ENCODE measurements at places on chromosomes 11 and 22. TPM values are rescaled to one million over a fixed set of nuclear protein-coding genes. Genes with fewer than 3 reads are reported as not detected.

Gene OR51E1
- total RNA-seq, result 0.31 TPM

Gene C22orf39
- total RNA-seq, result 60.9 TPM

DNA sequence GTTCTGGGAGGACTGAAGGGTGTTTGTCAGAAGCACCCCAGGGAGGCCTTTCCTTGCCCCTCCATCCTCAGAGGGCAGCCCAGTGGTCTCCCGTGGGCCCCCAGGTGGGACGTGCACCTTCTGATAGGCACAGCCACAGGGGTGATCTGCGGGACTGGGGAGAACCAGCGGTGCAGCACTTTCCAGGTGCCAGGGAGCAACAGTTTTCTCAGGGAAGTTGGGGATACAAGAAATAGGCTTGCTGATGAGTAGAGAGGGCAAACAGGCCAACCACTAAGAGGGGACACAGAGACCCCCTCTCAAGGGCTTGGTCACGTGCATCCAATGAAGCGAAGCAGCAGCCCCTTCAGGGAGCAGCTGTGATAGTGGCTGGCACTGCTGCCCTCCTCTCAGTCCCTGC is 107.1 kb upstream of the BID start:
- no peak for DNase-seq
- H3K27me3 ChIP-seq, result no peaks in the 10 kb centered on the region
- peaks cover 6% of the 10 kb centered on the region for H3K4me1 ChIP-seq
- no peak overlapping the region for H3K27ac ChIP-seq
- H3K36me3 ChIP-seq, result no peaks in the 10 kb centered on the region

DNA sequence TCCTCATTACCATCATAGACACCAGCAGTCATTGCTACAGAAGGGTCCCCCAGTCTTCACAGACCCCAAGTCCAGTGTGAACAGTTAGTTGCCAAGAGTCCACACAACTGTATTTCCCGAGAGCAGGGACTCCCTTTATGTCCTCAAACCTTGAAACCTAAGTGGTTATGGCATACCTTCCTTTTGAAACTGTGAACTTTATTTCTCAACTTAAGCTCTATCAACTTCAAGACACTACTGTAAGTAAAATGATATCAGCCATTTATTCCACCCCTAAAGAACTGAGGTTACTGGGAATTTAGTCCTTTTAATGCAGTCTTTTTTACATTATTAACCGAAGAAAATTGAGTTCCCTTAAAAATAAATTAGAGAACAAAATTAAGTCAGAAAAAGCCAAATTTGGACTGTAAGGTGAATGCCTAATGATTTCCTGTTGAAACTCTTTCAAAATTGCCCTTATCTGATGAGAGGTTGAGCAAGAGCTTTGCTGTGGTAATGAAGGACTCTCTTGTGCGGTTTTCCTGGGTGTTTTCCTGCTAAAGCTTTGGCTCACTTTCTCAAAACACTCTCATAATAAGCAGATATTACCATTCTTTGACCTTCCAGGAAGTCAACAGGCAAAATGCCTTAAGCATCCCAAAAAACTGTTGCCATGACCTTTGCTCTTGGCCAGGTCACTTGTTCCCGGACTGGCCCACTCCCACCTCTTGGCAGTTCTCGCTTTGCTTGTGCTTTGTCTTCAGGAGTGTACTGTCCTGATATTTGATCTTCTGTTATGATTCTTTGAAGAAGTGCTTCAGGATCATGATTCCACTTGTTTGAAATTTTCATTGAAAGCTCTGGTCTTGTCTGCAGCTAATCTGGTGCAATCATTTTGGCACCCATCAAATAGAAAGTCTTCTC is 765.4 kb upstream of the ANO3 start:
- no peaks in the 10 kb centered on the region for H3K36me3 ChIP-seq
- no peak overlapping the region for H3K27ac ChIP-seq

DNA sequence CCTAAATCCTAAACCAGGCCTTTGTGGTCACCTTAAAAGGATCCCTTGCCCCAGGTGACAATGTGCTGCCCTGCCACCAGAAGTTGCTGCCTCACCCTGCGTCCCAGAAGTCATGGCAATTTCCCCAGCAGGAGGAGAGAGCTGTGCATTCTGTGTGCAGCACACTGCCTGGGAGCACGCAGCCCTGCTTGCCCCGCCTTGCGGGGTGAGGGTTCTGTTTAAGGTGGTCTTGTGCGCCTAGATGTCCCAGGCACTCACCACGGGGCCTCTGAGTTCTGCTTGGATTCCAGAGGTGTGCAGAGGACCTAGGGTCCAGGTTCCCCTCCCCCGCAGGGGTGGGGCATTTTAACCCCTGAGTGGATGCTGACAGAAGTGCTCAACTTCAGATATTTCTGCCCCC is 95.0 kb downstream of the GRAMD1B start:
- no peak overlapping the region for H3K4me3 ChIP-seq
- H3K27ac ChIP-seq, result no peak overlapping the region
- no peaks in the 10 kb centered on the region for H3K36me3 ChIP-seq

DNA sequence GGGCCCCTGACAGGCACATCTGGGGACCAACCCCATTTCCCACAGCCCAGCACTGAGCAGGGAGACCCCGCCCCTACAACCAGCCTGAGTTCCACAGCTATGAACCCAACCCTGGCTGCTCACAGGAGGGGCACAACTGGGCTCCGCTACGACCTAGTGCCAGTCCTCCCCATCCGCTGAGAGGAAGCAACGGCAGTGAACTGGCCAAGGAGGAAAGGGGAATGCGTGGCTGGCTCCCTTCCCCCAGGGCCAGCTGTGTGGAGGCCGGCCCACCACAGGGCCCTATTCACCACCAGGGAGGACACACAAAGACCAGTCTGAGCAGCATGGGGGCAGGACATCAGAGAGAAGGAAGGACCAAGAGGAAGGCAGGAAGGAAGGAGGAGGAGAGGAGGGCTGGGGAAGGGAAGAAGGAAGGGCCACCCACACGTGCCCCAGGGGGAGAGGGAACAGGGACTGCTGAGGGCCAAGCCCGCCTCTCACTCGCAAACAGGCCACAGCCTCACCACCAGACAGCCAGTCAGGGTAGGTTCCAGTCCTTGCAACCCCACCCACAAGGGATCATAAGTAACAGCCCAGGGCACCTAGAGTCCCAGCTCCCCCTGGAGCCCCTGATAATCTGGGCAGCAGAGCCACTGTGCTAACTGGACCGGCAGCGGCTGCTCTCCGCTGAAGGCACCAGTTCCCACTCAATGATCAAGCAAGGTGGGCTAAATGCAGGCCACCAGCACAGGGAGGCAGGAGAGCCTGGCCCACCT is 8.5 kb upstream of the GAL3ST1 start:
- no peak overlapping the region for H3K27ac ChIP-seq
- H3K4me3 ChIP-seq, result no peak overlapping the region
- no peaks in the 10 kb centered on the region for H3K4me1 ChIP-seq
- no peaks in the 10 kb centered on the region for H3K36me3 ChIP-seq
- no peak for DNase-seq
- no peaks in the 10 kb centered on the region for H3K27me3 ChIP-seq

Gene FZD4
- 31.9 TPM for total RNA-seq

- peaks cover 9% of the 10 kb centered on the region for H3K4me1 ChIP-seq
- H3K4me3 ChIP-seq, result no peak overlapping the region
- no peaks in the 10 kb centered on the region for H3K36me3 ChIP-seq
- no peak for DNase-seq
- H3K27me3 ChIP-seq, result no peaks in the 10 kb centered on the region
Observed at GRCh38 chr11:69120096-69120875, 35.4 kb upstream of the SMIM38 start.

DNA sequence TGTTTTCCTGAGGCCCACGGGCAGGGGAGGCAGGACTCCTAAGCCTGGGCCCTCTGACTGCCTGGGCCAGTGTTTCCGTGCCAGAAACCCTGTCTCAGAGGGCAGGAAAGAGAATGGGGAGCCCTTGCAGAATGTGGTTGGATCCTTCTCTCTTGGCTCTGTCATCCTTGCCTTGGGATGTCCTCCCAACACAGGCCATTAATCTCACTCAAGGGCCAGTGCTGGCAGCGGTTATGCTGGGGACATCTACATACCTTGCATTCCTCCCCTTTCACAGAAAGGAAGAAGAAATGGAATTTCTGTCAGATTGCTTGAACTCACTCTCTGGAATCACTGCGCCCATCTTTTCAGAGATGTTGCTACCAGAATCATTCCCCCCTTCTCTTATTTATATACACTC is 296.9 kb downstream of the KIRREL3 start:
- peaks cover 7% of the 10 kb centered on the region for H3K4me1 ChIP-seq
- H3K27me3 ChIP-seq, result no peaks in the 10 kb centered on the region
- H3K4me3 ChIP-seq, result no peak overlapping the region
- no peaks in the 10 kb centered on the region for H3K36me3 ChIP-seq
- no peak overlapping the region for H3K27ac ChIP-seq

- H3K27ac ChIP-seq, result peak overlapping the region; percentile 92
- H3K4me3 ChIP-seq, result peak overlapping the region; percentile 90
- H3K4me1 ChIP-seq, result peaks cover 7% of the 10 kb centered on the region
- DNase-seq, result no peak
- no peaks in the 10 kb centered on the region for H3K27me3 ChIP-seq
Observed at GRCh38 chr11:43681401-43681942, 934 bp downstream of the HSD17B12 start.

Gene LRFN4
- total RNA-seq, result 23.2 TPM

Gene TRIM51
- 0.56 TPM for total RNA-seq

Gene GDPD4
- total RNA-seq, result 22.6 TPM

Gene TPCN2
- 28.4 TPM for total RNA-seq

Gene CCDC73
- total RNA-seq, result 6.6 TPM

Gene CDC45
- total RNA-seq, result 43.7 TPM

Gene PGA5
- total RNA-seq, result 0.39 TPM

GRCh38 chr22:48052621-48052890 is 1290.1 kb downstream of the TBC1D22A start:
- H3K4me3 ChIP-seq, result no peak overlapping the region
- no peak overlapping the region for H3K27ac ChIP-seq

DNA sequence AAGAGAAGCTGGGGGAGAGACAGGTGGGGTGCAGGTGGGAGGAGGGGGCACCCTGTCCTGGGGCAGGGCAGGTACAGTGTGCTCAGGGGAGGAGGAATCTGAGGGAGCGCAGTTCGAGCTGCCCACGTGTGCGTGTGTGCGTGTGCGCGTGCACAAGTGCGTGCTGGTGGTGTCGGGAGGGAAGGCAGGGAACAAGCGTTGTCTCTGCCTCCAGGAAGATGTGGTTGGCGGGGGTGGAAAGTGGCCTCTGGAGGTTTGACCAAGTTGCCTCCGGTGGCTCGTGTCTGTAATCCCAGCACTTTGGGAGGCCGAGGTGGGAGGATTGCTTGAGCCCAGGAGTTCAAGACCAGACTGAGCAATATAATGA is 49.9 kb upstream of the THY1 start:
- no peaks in the 10 kb centered on the region for H3K36me3 ChIP-seq
- H3K27me3 ChIP-seq, result no peaks in the 10 kb centered on the region
- no peak overlapping the region for H3K27ac ChIP-seq
- H3K4me3 ChIP-seq, result no peak overlapping the region

DNA sequence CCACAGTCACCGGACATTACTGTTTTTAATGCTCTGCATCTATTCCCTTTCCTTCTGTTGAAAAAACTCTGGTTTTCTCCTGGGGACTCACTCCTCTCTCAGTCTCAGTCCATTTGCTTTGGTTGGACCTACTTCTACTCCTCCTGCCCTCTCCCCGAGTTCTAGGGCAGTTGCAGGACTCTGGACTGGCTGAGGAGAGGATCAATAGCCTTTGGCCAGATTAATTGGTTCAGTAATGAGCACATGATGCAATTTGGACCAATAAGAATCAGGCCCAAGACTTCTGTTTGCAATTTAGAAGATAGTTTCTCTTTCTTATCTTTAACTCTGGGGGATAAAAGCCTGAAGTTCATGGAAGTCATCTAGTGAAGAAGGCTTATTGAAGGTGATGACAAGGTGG is 15.3 kb upstream of the TPH1 start:
- no peak overlapping the region for H3K4me3 ChIP-seq
- no peaks in the 10 kb centered on the region for H3K27me3 ChIP-seq
- DNase-seq, result no peak
- no peaks in the 10 kb centered on the region for H3K4me1 ChIP-seq

Gene CASP1
- 3.9 TPM for total RNA-seq

DNA sequence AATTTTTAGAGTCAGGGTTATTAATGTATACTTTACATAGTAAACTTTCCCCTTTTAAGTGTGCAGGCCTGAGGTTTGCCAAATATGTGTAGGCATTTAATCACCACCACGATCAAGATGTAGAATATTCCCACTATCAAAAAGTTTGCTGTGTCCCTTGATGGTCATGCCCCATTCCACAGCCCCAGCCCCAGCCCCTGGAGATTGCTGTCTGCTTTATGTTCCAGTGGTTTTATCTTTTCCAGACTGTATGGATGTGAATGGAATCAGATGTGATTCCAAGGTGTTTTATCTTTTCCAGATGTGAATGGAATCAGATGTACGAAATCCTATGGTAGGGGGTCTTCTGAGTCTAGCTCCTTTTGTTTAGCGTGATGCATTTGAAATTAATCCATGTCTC is 93.1 kb upstream of the B3GAT1 start:
- no peak overlapping the region for H3K4me3 ChIP-seq
- H3K27ac ChIP-seq, result no peak overlapping the region
- DNase-seq, result no peak
- H3K27me3 ChIP-seq, result no peaks in the 10 kb centered on the region
- no peaks in the 10 kb centered on the region for H3K4me1 ChIP-seq

GRCh38 chr22:50708474-50708873 is 29.5 kb upstream of the ACR start:
- H3K27me3 ChIP-seq, result no peaks in the 10 kb centered on the region
- no peak for DNase-seq
- H3K4me3 ChIP-seq, result no peak overlapping the region
- peaks cover 3% of the 10 kb centered on the region for H3K4me1 ChIP-seq
- no peak overlapping the region for H3K27ac ChIP-seq

DNA sequence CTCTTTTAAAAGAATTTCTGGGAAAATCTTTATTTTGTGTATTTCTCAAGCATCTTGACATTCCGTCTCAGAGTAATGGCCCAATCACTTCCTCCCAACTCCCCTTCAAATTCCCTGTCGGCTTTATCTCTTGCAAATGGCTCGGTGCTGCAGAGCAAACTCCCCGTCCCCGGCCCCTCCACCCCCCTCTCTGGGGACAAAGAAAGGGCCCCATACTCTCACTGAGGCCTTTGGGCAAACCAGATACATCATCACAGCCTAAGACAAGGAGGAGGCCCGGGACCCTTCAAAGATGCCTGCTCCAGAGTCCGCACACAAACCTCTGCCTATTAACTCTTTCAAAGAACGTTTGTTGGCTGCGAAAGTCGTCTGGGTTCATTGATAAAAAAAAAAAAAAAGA is 3.9 kb upstream of the SMIM38 start:
- no peaks in the 10 kb centered on the region for H3K36me3 ChIP-seq
- H3K4me3 ChIP-seq, result no peak overlapping the region
- H3K4me1 ChIP-seq, result peaks cover 15% of the 10 kb centered on the region
- H3K27ac ChIP-seq, result no peak overlapping the region
- no peaks in the 10 kb centered on the region for H3K27me3 ChIP-seq

Gene PDE3B
- 25.8 TPM for total RNA-seq

DNA sequence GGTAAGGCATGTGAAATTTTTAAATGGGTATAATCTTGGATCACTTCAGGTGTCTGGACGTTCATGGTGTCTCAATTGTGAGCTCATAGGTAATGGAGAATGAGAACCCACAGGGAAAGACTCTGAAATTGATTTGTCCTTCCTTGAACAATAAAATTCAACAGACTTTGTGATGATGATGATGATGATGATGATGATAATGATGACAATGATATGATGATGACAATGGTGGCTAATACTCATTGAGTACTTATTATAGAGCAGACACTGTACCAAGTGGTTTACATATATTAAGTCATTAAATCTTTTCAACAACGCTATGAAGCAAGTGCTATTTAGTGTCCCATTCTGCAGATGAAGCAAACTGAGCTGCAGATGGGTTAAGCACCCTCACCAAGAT is 86.6 kb upstream of the BDNF start:
- no peaks in the 10 kb centered on the region for H3K4me1 ChIP-seq
- H3K36me3 ChIP-seq, result no peaks in the 10 kb centered on the region
- no peak for DNase-seq
- no peak overlapping the region for H3K4me3 ChIP-seq
